ENCODE measurements at places on chromosomes 16 and 17.

GRCh38 chr16:65153365-65154105, 31.7 kb upstream of the CDH11 start:
- no peak overlapping the region for H3K4me3 ChIP-seq
- no peak for DNase-seq
- H3K27me3 ChIP-seq: no peaks in the 10 kb centered on the region
- no peak overlapping the region for H3K27ac ChIP-seq

DNA sequence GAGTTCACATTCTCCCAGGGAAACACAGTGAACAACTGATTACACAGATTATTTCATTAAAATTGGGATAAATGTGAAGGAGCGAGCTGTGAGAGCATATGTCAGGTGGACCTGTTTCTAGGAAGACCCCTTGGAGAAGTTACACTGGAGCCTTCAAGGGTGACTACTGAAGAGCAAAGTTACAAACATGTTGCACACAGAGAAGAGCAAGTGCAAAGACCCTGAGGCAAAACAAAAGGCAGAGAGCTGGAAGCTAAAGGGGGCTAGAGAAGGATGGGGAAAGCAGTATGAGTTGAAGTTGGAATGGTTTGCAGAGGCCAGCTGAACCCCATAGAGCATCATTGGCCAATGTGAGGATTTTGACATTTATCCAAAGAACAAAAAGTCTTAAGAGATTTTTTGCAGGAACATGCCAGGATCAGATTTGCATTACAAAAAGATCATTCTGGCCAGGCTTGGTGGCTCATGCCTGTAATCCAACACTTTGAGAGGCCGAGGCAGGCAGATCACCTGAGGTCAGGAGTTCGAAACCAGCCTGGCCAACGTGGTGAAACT, 14.1 kb downstream of the PDZD9 start:
- no peak for DNase-seq
- H3K27me3 ChIP-seq: no peaks in the 10 kb centered on the region
- peaks cover 6% of the 10 kb centered on the region for H3K4me1 ChIP-seq
- peaks cover 39% of the 10 kb centered on the region for H3K36me3 ChIP-seq
- H3K27ac ChIP-seq: no peak overlapping the region

DNA sequence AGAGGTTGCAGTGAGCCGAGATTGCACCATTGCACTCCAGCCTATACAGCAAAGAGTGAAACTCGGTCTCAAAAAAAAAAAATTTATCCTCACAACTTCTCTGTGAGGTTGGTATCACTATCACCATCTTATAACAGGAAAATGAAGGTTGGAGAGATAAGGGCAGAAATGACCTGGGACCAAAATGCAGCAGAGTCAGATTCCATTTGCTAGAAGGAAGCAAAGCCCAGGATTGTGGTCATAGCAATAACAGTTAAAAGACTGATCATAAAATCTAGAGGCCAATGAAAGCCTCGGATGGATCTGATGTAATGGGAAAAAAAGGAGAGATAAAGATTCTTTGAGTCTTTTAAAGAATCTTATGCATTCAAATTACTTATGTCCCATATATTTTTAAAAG, 69.6 kb upstream of the TEKT1 start:
- H3K27ac ChIP-seq: no peak overlapping the region
- H3K36me3 ChIP-seq: no peaks in the 10 kb centered on the region
- no peak for DNase-seq
- no peak overlapping the region for H3K4me3 ChIP-seq
- H3K4me1 ChIP-seq: no peaks in the 10 kb centered on the region

DNA sequence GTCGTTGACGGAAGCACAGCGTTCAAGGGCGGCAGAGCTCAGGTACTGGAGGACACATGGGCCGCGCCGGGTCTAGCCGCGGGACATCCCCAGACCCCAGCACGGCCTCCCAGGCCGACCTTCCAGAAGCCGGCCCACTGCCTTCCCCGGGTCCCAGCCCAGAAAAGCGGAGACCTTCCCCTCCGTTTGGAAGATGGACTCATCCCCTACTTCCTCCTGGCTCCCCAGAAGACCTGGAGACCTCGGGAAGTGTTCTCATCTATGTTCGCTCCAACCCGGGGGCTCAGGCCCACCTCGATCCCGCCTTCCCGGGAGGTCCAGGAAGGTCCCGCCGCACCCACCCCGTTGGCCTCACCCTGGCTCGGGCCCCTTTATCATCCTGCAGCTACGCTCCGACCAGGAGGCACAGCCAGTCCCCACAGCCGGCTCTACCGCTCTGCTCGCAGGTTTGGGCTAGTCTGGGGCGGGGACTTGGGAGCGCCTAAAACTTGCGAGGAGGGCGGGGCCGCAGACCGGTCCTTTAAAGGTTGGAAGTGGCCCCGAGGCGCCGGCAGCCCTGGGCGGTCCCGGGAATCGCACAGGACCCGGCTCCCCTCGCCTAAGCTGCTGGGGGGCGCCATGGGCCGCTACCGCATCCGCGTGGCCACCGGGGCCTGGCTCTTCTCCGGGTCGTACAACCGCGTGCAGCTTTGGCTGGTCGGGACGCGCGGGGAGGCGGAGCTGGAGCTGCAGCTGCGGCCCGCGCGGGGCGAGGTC, at the start of gene ALOX12:
Gene ALOX12 (plus strand): TSS at position 550 of the 756 bp plus-strand sequence. CDS start 69 bp downstream, at position 619.
- peaks cover 14% of the 10 kb centered on the region for H3K36me3 ChIP-seq
- DNase-seq: no peak
- no peak within 1 kb of the TSS for H3K4me3 ChIP-seq
- H3K27me3 ChIP-seq: no peaks in the 10 kb centered on the region
- H3K4me1 ChIP-seq: no peaks in the 10 kb centered on the region
- H3K27ac ChIP-seq: no peak within 1 kb of the TSS

DNA sequence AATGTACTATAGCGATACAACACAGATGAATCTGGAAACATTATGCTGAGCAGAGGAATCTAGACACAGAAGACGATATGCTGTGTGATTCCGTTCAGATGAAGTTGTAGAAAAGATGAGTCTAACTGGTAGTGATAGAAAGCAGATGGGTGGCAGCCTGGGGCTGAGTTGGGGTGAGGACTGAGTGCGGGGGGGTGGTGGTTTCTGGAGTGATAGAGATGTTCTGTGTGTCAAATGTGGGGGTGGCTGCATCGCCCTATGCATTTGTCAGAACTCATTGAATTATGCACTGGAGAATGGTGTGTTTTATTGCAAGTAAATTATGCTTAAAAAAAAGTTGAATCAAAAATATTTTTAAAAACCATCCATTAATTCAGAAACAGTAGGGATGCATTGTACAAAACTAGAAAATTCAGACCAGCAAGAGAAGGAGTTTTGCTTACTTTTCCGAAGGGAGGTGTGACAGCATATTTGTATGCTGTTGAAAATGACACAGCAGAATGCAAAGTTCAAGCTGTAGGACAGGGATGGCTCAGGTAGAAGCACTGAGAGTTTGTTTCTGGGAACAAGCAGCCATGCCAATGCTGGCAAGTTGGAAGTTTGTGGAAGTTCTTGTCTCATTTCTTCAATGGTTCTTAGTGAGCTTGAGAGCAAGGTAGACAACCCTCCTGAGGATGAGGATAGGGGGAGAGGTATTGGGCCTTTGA, 13.0 kb upstream of the DRG2 start:
- H3K4me1 ChIP-seq: peaks cover 5% of the 10 kb centered on the region
- peaks cover 5% of the 10 kb centered on the region for H3K27me3 ChIP-seq
- H3K4me3 ChIP-seq: no peak overlapping the region
- DNase-seq: no peak
- no peaks in the 10 kb centered on the region for H3K36me3 ChIP-seq

GRCh38 chr17:19397556-19398041, 10.6 kb upstream of the MFAP4 start:
- H3K4me3 ChIP-seq: no peak overlapping the region
- no peak for DNase-seq
- peaks cover 3% of the 10 kb centered on the region for H3K27me3 ChIP-seq
- H3K4me1 ChIP-seq: no peaks in the 10 kb centered on the region
- H3K27ac ChIP-seq: no peak overlapping the region

DNA sequence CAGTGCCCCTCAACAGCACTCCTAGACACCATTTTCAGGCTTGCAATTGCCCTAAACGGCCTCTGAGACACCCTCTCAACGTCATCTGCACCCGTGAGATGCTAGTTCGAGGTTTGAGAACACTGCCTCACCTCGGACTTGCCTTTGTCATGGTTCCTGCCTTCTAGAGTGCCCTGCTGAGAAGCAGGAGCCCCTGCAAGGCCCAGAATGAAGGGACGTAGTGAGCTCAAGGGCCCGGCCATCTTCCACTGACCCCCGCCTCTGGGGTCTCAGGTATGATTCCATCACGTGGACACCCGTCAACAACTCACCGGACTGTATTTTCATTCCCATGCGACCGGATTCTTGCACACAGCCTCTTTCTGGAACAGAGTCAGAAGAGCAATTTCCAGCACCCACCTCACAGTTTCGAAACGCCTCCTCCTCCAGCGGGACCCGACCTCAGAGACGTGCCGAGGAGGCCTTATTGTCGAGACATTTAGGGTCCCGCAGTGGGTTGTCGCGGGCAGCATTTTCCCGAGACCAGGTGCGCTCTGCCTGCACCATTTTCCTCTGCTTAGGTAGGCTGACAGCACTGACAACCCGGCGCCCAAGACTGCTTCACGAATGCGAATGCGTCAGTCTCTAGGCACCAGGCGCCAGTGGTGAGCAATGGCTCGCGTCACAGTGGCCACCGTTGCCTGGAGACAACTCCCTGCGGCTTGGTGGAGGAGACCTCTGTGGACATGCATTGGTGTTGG, 999.9 kb downstream of the KCNJ18 start:
- H3K36me3 ChIP-seq: no peaks in the 10 kb centered on the region
- no peaks in the 10 kb centered on the region for H3K27me3 ChIP-seq
- H3K4me1 ChIP-seq: no peaks in the 10 kb centered on the region
- no peak for DNase-seq
- H3K4me3 ChIP-seq: no peak overlapping the region
